Kidney (tissue), 22 donors: ENCODE measurements at places on chromosomes 3 and 15. TPM values are rescaled to one million over a fixed set of nuclear protein-coding genes. Genes with fewer than 3 reads are reported as not detected.

DNA sequence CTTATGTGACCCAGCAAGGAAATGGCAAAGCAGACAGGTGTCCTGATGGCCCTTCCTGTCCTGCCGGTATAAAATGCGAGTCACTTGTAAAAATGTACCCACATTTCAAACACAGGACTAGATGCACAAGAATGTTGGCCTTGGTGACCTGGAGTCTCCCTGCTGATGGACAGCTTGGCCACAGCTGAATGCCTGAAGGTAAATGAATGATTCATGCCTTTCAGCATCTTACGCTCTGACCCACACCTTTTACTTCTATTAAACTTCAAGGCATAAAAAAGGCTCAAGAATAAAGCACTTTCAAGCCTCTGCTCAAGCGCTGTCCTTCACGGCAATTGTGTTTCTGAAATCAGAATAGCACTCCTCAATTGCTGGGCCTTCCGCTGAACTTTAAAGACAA is 228.0 kb upstream of the SLCO3A1 start:
- no peak for DNase-seq

- no peak for DNase-seq
Measured at GRCh38 chr3:45345846-45346580, 42.4 kb upstream of the LARS2 start.

- DNase-seq, result no peak
Measured at GRCh38 chr3:72244396-72244795, 459.4 kb upstream of the PROK2 start.

Gene NOX5
- 0.19 TPM for polyA plus RNA-seq

GRCh38 chr3:54527521-54527920 is 400.3 kb downstream of the LRTM1 start:
- no peak for DNase-seq

DNA sequence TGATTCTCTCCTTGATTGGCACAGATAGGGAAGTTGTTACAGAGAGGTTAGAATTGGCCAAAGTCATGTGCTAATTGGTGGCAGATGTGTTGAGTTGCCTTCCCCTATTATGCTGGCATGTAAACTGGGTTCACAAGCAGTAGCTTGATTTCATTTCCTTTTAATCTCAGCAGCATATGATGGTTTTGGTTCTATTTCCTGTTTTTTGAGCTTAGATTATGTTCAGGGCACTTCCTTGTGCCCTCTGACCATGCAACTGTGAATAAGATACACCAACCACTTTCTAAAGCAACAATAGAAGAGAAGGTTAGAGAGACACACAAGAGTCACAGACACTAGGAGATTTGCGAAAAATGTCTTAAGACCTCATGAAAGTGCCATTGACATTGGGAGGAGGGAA is 16.5 kb downstream of the HPS3 start:
- no peak for DNase-seq

DNA sequence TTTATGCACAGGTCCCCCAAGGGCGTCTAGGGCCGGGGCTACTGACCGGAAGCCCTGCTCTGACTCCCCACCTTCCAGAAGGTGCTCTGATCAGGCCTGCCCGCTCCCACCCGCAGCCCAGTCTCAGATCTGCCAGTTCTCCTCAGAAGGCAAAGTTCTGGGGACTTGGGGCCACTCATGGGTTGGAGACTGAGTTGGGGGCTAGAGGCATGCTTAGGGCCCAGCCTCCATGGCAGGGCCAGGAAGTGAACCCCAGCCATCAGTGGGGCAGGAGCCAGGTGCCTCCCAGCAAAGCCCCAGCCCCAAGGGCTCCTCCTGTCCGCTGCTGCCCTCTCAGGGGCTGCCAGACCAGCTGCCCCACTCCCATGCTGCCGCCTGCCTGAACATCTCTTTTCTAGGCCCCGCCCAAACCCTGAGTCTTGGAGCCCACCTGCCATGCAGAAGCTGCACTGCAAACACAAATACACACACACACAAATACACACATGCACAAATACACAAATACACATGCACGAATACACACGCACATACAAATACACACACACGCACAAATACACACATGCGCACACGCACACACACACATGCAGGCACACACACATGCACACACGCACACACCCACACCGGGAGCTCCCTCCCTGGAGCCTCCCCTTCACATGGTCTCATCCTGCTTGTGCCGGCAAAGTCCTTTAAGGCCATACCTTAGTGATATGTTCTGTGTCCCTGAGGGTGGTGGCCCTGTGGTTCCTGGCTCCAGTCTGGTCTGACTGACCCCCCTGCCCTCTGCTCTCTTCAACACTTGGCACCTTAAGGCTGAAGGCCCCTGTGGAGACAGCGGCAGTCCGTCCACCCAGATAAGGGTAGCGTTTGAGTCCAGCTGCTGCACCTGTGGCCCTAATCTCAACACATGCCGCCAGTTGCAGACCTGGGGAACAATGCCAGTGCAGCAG is 59.2 kb upstream of the KLF13 start:
- DNase-seq, result no peak

Gene LMAN1L
- polyA plus RNA-seq, result not detected

DNA sequence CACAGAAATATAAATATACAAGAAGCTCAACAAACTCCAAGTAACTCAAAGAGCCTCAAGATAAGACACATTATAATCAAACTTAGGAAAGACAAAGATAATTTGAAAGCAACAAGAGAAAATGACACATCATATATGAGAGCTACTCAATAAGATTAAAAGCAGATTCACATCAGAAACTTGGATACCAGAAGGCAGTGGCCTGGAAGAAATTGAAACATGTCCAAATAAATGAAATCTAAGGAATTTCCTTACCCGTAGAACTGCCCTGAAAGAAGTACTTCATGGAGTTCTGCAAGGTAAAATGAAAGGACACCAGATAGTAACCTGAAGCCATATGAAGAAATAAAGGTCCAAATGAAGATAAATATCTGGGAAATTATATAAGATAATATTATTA is 113.9 kb downstream of the LSAMP start:
- no peak for DNase-seq

Gene SEMA3F
- polyA plus RNA-seq, result 36.7 TPM

- no peak for DNase-seq
Measured at GRCh38 chr3:151314137-151314536, 2.5 kb downstream of the GPR87 start.

DNA sequence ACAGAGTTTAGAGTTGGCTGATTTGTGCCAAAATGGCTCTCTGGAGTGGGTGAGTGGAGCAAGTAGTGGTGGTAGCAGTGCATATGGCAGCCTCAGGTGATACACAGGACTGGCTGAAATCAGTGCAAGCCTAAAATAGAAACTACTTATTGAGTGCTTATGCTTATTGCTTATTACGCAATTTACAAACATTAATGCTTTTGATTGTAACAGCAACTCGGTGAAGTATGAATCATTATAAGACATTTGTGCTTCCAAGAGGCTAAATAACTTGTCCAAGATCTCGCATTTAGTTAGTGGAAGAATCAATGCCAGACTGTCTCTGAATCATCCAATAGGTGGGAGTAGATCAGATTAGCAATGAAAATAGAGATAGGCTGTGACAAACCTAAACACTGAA is 353.8 kb downstream of the NAALADL2 start:
- DNase-seq, result no peak

Gene FBXO40
- polyA plus RNA-seq, result not detected

Gene GPR62
- 0.41 TPM for polyA plus RNA-seq

Gene SPG21
- polyA plus RNA-seq, result 115 TPM

Gene SCG5
- 1.6 TPM for polyA plus RNA-seq

GRCh38 chr3:57017459-57017845 is 43.0 kb upstream of the SPATA12 start:
- DNase-seq, result no peak

Gene CHRNA5
- polyA plus RNA-seq, result 0.41 TPM

GRCh38 chr15:80501476-80501875 is 97.3 kb downstream of the ARNT2 start:
- no peak for DNase-seq

DNA sequence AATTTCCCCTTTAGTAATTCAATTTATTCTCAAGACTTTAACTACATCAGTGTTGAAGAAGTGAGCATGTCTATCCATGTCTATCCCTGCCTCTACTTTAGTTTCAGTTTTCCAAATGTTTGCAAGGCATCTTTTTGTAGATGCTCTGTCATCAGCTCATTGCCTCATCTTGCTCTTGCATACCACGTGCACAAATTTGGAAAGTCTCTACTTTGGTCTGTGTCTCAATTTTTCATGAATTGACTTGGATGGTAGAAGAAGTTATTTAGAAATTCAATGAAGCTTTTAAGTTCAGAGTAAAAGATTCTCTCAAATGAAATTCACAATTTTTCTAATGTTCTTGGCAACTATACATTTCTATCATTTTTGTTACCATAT is 55.3 kb downstream of the CLDN1 start:
- DNase-seq, result no peak

DNA sequence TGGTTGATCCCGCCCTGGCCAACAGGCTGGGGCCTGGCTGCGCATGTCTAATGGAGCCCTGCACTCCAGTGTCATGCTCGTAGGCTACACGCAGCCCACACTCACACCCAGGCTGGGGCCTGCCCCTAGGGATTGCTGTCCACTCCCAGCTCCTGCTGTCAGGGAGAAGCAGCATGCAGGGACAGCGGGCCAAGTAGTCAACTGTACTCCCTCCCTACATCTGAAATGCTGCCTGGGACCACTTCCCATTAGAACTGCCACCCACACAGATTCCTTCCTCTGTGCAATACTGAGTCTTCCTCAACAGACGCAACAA is 16.1 kb downstream of the ALS2CL start:
- no peak for DNase-seq

Gene TIMP4
- 2.4 TPM for polyA plus RNA-seq

DNA sequence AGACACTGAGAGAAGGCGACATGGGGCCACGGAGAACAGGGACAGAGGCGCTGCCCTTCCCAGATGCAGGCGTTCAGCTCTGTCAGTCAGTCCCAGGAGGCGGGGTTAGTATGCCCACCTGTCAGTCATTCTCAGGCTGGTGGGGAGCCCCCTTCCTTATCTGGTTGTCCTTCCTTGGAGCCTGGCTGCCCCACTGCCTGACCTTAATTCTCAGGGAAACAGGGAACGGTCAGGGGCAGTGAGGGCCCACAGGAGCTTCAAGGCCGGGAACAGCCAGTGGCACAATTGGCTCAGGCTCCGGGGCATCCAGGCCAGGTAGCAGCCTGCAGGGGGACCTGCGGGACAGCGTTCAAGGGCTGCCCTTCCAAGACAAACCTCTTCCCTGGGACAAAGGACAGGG is 133.2 kb downstream of the CHSY1 start:
- DNase-seq, result no peak

Gene GRK7
- polyA plus RNA-seq, result not detected

Gene C3orf62
- polyA plus RNA-seq, result 7.0 TPM

DNA sequence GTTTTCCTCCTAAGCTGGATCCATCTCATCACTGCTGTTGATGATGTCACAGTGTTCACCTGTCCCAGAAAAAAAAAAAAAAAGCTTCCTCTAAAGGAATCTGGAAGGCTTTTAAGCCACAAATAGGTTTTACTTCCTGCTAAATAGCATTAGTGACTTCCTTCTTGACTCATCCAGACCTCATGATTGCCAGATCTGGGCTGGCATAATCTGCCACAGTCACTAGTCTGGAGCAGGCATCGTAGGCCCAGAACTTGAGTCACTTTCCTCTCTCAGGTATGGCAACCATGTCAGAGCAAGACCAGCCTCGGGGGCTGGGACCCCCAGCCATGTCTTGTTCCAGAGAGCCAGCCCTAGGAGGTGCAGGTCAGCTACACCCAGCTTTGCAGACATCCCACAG is 266.5 kb upstream of the CADM2 start:
- DNase-seq, result no peak

Gene SEC22C
- polyA plus RNA-seq, result 32.8 TPM

DNA sequence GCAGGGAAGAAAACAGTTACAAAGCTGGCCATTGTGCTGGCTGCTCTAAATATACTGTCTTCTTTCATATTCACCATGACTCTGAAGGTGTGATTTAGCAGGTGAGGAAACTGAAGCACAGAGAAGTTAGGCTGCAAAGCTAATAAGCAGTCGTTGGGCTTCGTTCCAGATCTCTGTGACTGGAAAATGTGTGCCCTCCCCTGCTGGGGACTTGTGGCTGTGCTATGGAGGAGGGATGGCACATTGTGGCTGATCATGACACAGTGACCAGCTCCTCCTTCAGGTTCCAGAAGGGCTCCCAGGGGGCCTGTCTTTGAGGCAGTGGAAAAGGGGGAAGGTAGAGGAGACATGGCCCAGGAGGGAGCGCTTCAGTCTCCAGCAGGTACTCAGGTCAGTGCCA is 19.2 kb downstream of the PXK start:
- DNase-seq, result no peak
